ENCODE measurements at places on chromosomes 1 and 21. TPM values are rescaled to one million over a fixed set of nuclear protein-coding genes. Genes with fewer than 3 reads are reported as not detected.

Gene FCRL1
- total RNA-seq: not detected

- no peak for DNase-seq
- no peaks in the 10 kb centered on the region for H3K4me1 ChIP-seq
Observed at GRCh38 chr1:183966487-183966886, 71.0 kb downstream of the COLGALT2 start.

GRCh38 chr21:41219498-41220207 is 51.7 kb downstream of the BACE2 start:
- peaks cover 12% of the 10 kb centered on the region for H3K27me3 ChIP-seq
- H3K36me3 ChIP-seq: no peaks in the 10 kb centered on the region
- no peak overlapping the region for H3K27ac ChIP-seq
- H3K4me3 ChIP-seq: no peak overlapping the region

- H3K4me3 ChIP-seq: no peak overlapping the region
- H3K4me1 ChIP-seq: peaks cover 32% of the 10 kb centered on the region
- H3K27ac ChIP-seq: no peak overlapping the region
- DNase-seq: peak; percentile 90
- no peaks in the 10 kb centered on the region for H3K36me3 ChIP-seq
Observed at GRCh38 chr1:26363549-26364448, 8.8 kb downstream of the ZNF683 start.

GRCh38 chr1:220370041-220370700 is 97.9 kb upstream of the RAB3GAP2 start:
- no peaks in the 10 kb centered on the region for H3K4me1 ChIP-seq
- H3K27me3 ChIP-seq: peaks cover 29% of the 10 kb centered on the region
- H3K36me3 ChIP-seq: no peaks in the 10 kb centered on the region
- H3K27ac ChIP-seq: no peak overlapping the region
- no peak for DNase-seq

Gene ATP1A4
- not detected for total RNA-seq

Gene CIART
- 0.84 TPM for total RNA-seq

DNA sequence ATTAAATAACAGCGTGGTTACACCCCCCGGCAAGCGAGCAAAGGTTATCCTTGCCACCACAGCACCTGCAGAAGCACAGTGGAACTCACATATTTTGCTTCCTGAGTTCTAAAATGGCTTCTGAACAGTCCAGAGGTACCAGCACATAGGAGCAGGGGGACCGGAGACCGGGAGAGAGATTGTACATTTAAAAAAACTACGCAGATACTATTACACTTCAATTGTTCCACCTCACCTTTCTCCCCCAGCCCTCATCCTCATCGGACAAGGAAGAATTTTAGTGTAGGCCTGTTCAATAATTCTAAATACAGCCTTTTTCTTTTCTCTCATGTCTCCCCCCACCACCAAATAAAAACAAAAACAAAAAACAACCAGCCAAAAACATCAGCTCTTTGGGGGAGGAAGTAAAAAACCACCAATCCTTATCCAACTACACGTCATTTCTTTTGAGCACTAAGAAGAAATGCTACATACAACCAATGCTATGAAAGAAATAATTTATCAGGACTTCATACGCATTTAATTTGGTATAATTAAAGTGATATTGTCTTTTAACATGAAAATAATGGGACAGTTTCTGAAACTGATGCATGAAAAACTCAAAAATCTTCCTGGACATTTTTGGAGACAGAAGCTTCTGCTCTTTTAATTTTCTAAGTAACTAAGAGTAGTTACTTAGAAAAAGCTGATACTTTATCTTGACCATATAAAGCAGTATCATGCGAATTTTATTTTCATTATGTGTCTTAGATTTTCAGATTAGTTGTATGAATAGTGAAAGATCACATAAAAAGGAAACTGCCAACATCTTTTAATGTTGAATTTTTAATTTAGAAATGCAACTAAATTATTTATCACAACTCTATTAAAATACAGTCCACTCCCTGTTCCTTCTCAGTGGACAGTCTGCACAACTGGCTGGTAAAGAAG is 9.1 kb downstream of the CDKN2C start:
- peaks cover 35% of the 10 kb centered on the region for H3K27me3 ChIP-seq
- H3K27ac ChIP-seq: no peak overlapping the region
- H3K4me1 ChIP-seq: peaks cover 18% of the 10 kb centered on the region
- H3K4me3 ChIP-seq: peak overlapping the region; percentile 62

GRCh38 chr21:28442624-28443023 is 550.1 kb downstream of the LTN1 start:
- no peaks in the 10 kb centered on the region for H3K27me3 ChIP-seq
- no peak for DNase-seq
- H3K36me3 ChIP-seq: no peaks in the 10 kb centered on the region
- H3K27ac ChIP-seq: no peak overlapping the region
- H3K4me3 ChIP-seq: no peak overlapping the region

Measured in activated naive CD4-positive, alpha-beta T cell treated with anti-CD3 and anti-CD28 coated beads for 36 hours (primary cell).